ENCODE measurements at places on chromosomes 2 and 18. TPM values are rescaled to one million over a fixed set of nuclear protein-coding genes. Genes with fewer than 3 reads are reported as not detected.
A peak's percentile ranks its signal among the peaks of the same experiment; 100 is the strongest.

The TTC39C gene
- total RNA-seq = 5.1 TPM

The HOXD12 gene
- not detected for total RNA-seq

The MROH2A gene
- not detected for total RNA-seq

The EFR3B gene
- total RNA-seq = 9.2 TPM

The ATP6V1B1 gene
- 1.0 TPM for total RNA-seq

The SIX2 gene
- total RNA-seq = 0.37 TPM

The TRIM54 gene
- 297 TPM for total RNA-seq

The IL37 gene
- not detected for total RNA-seq

The TEX261 gene
- total RNA-seq = 46.9 TPM

DNA sequence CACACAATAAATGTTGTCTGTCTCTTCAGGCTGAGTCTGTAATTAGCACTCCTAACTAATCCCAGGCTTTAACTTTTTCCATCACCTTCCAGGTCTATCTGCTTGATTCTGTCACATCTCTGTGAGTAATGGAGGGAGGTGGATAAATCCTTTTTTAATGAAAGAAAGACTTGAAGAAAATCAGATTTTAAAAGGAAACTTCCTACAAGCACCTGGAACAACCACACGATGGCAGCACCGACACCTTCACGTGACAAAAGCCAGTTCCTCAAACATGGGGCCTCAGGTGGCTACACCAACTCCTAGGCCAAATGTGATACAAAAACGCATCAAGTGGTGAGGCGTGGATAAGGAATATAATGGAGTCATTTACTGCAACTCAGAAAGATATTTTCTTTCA lies 41.8 kb downstream of the TGFBRAP1 start:
- no peaks in the 10 kb centered on the region for H3K4me1 ChIP-seq
- no peak overlapping the region for H3K4me3 ChIP-seq
- H3K36me3 ChIP-seq = no peaks in the 10 kb centered on the region
- no peaks in the 10 kb centered on the region for H3K27me3 ChIP-seq
- no peak overlapping the region for H3K27ac ChIP-seq

- no peaks in the 10 kb centered on the region for H3K27me3 ChIP-seq
- no peaks in the 10 kb centered on the region for H3K36me3 ChIP-seq
- peak; percentile 36 for DNase-seq
- H3K4me3 ChIP-seq = no peak overlapping the region
- H3K4me1 ChIP-seq = peaks cover 18% of the 10 kb centered on the region
- H3K27ac ChIP-seq = peak overlapping the region; percentile 77
These were observed 91.4 kb upstream of the FHL2 start for GRCh38 chr2:105490204-105490603.

GRCh38 chr2:52077159-52077558 lies 1045.2 kb upstream of the NRXN1 start:
- no peak overlapping the region for H3K4me3 ChIP-seq
- no peak overlapping the region for H3K27ac ChIP-seq
- no peaks in the 10 kb centered on the region for H3K27me3 ChIP-seq
- no peaks in the 10 kb centered on the region for H3K36me3 ChIP-seq

DNA sequence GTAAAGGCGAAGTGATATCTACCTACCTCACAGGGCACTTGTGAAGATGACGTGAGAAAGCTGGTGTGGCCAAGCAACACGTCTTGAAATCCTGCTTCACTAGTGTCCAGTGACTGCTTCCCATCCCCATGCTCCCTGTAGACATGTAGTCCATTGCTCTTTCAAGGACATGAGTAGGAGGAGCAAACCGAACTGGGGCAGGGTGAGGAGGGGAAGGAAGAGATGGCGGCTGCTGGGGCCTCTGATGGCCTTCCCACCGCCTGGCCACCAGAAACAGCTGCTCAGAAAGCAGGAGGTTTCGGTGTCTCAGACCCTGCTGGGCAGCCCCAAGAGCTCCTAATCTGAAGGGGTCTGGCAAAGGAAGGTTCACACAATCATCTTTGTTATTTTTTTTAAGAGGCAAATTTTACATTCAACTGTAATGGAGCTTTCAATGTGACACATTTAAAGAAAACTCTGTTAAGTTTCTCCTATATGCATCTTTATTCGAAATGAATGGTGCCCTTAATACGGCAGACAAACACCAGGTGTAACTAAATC lies 14.7 kb downstream of the CPLX4 start:
- no peak for DNase-seq
- peaks cover 57% of the 10 kb centered on the region for H3K27me3 ChIP-seq
- no peak overlapping the region for H3K27ac ChIP-seq
- no peaks in the 10 kb centered on the region for H3K36me3 ChIP-seq
- peaks cover 7% of the 10 kb centered on the region for H3K4me1 ChIP-seq

DNA sequence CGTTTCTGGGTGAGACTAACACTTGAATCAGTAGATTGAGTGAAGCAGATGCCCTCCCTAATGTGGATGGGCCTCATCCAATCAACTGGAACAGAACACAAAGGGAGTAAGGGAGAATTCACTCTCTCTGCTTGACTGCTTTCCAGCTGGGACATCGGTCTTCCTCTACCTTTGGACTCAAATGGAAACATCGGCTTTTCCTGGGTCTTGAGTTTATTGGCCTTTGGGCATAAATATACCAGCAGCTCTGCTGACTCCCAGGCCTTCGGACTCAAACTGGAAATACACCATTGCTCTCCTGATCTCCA lies 311.6 kb downstream of the STK39 start:
- no peaks in the 10 kb centered on the region for H3K36me3 ChIP-seq
- H3K4me1 ChIP-seq = no peaks in the 10 kb centered on the region
- no peak for DNase-seq
- no peak overlapping the region for H3K4me3 ChIP-seq
- no peak overlapping the region for H3K27ac ChIP-seq
- H3K27me3 ChIP-seq = no peaks in the 10 kb centered on the region

DNA sequence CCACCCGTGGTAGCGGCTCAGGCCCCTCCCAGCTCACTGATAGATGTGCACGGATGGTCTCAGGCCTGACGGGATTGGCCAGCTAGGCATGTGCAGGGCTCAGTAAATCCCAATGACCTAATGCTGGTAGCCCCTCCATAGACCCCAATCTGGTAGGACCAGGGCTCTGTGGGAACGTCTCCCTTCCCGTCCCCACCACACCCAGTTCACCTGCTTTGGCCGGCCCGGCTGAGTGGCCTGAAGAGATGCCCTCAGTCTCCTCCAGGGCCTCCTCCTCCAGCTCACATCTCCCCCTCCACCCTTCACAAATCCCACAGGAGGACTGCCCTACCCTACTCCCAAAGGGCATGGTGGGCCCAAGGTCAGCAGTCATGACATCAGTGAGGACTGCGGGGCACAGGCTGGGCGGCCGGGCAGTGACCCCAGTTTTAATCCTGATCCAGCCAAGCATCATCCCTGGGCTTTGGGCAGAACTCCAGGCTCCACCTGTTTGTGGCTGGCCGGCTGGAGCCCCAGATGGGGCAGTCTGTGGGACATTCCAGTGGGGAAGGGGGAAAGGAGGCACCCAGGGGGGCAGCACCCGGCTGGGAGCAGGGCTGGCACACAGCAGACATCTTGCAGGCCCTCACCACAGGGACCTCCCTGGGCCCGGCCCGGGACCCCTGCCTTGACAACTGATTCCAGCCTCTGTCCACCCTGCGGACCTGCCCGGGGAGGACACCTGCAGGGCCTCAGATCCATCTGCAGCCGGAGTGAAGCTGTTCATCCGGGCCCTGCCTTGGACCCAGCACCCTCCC lies 2.3 kb downstream of the KIF1A start:
- H3K27ac ChIP-seq = no peak overlapping the region
- DNase-seq = no peak
- H3K36me3 ChIP-seq = no peaks in the 10 kb centered on the region
- H3K4me1 ChIP-seq = peaks cover 23% of the 10 kb centered on the region
- no peak overlapping the region for H3K4me3 ChIP-seq
- H3K27me3 ChIP-seq = peaks cover 52% of the 10 kb centered on the region

- H3K27me3 ChIP-seq = no peaks in the 10 kb centered on the region
- peaks cover 4% of the 10 kb centered on the region for H3K4me1 ChIP-seq
- no peaks in the 10 kb centered on the region for H3K36me3 ChIP-seq
- no peak for DNase-seq
- no peak overlapping the region for H3K4me3 ChIP-seq
These were observed 20.6 kb downstream of the PAIP2B start for GRCh38 chr2:71206271-71206670.

GRCh38 chr2:118496870-118497611 lies 350.4 kb downstream of the EN1 start:
- H3K27ac ChIP-seq = no peak overlapping the region
- no peaks in the 10 kb centered on the region for H3K27me3 ChIP-seq
- H3K4me3 ChIP-seq = no peak overlapping the region
- H3K36me3 ChIP-seq = no peaks in the 10 kb centered on the region

GRCh38 chr2:161124201-161124600 lies 36.0 kb upstream of the TANK start:
- no peaks in the 10 kb centered on the region for H3K36me3 ChIP-seq
- no peaks in the 10 kb centered on the region for H3K27me3 ChIP-seq
- H3K4me3 ChIP-seq = no peak overlapping the region

DNA sequence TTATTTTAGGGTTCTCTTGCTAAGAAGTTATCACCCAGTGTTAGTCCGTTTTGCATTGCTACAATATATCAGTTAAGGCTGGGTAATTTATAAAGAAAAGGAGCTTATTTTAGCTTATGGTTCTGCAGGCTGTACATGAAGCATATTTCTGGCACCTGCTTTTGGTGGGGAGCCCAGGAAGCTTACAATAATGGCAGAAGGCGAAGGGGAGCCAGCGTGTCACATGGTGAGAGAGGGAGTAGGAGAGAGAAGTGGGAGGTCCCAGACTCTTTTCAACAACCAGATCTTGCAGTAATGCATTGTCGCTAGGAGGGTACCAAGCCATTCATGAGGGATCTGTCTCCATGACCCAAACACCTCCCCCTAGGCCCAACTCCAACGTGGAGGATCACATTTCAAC lies 688.8 kb upstream of the PIK3C3 start:
- DNase-seq = no peak
- H3K27ac ChIP-seq = no peak overlapping the region
- no peak overlapping the region for H3K4me3 ChIP-seq
- no peaks in the 10 kb centered on the region for H3K27me3 ChIP-seq

DNA sequence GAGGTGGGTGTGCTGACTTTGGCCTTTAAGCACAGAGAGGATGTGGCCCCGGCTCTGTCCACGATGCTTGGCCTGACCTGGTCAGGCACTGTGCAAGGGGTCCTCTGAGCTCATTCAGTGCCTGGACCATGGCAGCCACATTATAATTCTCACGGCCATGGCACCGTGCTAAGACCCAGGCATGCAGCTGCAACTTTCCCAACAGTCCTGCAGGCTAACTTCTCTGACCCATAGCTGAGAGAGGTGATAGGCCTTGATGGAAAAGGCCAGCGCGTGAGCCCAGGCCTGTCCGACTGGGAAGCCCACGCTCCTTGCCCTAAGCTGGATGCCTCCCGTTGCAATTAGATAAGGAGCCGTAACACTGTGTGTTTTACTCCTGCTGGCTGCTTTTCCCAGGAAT lies 99.9 kb downstream of the TFCP2L1 start:
- no peaks in the 10 kb centered on the region for H3K36me3 ChIP-seq
- DNase-seq = no peak
- no peaks in the 10 kb centered on the region for H3K4me1 ChIP-seq
- H3K4me3 ChIP-seq = no peak overlapping the region
- no peaks in the 10 kb centered on the region for H3K27me3 ChIP-seq
- H3K27ac ChIP-seq = no peak overlapping the region

DNA sequence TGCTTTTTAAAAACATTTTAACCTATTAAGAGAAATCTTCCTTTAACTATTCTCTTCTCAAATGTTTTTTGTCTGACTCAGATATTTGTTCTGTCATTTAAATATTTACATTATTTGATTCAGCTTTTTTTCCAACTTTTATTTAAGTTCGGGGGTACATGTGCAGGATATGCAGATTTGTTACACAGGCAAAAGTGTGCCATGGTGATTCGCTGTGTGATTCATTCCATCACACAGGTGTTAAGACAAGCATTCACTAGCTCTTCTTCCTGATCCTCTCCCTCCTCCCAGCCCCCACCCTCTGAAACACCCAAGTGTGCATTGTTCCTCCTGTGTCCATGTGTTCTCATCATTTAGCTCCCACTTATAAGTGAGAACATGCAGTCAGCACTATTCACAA lies 19.4 kb downstream of the SP100 start:
- no peaks in the 10 kb centered on the region for H3K27me3 ChIP-seq
- DNase-seq = no peak
- H3K4me3 ChIP-seq = no peak overlapping the region
- no peaks in the 10 kb centered on the region for H3K36me3 ChIP-seq
- no peak overlapping the region for H3K27ac ChIP-seq

GRCh38 chr2:127105656-127106456 lies 1.1 kb downstream of the BIN1 start:
- H3K4me3 ChIP-seq = peak overlapping the region; percentile 51
- peak overlapping the region; percentile 82 for H3K27ac ChIP-seq
- DNase-seq = no peak
- no peaks in the 10 kb centered on the region for H3K27me3 ChIP-seq
- no peaks in the 10 kb centered on the region for H3K36me3 ChIP-seq

GRCh38 chr18:44358402-44358801 lies 322.3 kb upstream of the SETBP1 start:
- no peaks in the 10 kb centered on the region for H3K36me3 ChIP-seq
- no peaks in the 10 kb centered on the region for H3K4me1 ChIP-seq
- no peak overlapping the region for H3K4me3 ChIP-seq
- H3K27me3 ChIP-seq = no peaks in the 10 kb centered on the region
- no peak overlapping the region for H3K27ac ChIP-seq
